ENCODE measurements at places on chromosomes 13 and 19.

- DNase-seq = no peak
Measured at GRCh38 chr13:42631181-42631580, 57.2 kb downstream of the TNFSF11 start.

DNA sequence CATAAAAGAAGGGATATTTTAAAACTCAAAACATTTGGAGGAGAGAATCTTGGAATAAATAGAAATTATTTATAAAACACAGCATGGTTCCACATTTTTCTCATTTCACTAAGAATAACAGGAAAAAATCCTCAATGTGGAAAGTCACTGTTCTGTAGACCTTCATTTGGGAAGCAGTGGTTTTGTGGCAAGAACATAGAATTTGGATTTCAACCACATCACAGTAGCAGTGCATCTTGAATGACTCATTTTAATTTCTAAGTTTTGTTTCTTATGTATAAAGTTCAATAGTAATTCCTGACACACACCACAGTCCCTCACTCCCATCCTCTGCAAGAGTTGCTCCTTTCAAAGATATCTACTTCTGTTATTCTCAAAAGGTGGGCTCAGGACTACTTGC, 264.0 kb downstream of the ENOX1 start:
- no peak for DNase-seq

DNA sequence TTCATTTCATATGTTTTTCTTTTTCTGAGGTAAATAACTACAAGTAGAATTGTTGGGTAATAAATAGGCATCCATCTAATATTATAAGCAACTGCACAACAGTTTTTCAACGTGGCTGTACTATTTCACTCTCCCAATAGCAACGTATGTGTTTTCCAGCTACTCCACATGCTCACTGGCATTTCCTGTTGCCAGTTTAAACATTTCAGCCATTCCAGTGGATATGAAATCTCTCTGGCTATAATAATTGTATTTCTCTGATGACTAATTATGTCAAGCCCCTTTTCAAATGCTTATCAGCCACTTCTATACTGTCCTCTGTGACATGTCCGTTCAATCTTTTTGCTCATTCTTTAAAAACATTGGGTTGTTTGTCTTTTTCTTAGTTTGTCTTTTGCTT, 26.8 kb upstream of the ALOX5AP start:
- no peak for DNase-seq

- no peak for DNase-seq
Measured at GRCh38 chr13:37417060-37417441, 181.5 kb downstream of the POSTN start.

GRCh38 chr19:29562299-29563297, 36.8 kb downstream of the VSTM2B start:
- no peak for DNase-seq

GRCh38 chr13:39037880-39038568, at the start of the genes NHLRC3 and PROSER1:
NHLRC3 (plus strand) TSS chr13:39038456; CDS start chr13:39038640, 184 bp downstream.
PROSER1 (minus strand) TSS chr13:39038089; CDS start chr13:39037242, 847 bp downstream.
- DNase-seq = peak; percentile 77

DNA sequence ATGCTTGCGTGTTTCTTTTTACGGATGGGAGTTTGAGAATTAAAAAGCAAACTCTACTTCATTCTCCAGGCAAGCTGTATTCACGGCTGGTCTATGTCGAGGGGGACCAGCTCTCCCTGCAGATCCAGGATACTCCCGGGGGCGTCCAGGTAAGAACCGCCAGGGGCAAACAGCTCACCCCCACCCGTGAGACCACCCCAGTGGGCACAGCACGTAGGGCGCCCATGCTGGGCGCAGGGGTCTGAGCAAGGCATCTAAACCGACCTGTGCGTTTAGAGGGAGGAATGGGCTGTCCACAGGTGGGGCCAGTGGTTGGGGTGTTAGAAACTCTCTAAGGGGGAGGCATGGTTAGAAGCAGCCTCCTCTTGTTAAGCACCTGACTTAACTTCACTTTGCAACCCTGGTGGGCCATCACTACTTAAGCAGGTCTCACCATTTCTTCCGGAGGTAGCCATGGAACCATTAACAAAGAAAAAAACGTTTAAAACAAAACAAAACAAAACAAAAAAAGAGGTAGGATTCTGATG, 1.0 kb downstream of the RASL11A start:
- DNase-seq = no peak

- DNase-seq = no peak
Measured at GRCh38 chr13:24207841-24208667, 47.5 kb downstream of the SPATA13 start.

DNA sequence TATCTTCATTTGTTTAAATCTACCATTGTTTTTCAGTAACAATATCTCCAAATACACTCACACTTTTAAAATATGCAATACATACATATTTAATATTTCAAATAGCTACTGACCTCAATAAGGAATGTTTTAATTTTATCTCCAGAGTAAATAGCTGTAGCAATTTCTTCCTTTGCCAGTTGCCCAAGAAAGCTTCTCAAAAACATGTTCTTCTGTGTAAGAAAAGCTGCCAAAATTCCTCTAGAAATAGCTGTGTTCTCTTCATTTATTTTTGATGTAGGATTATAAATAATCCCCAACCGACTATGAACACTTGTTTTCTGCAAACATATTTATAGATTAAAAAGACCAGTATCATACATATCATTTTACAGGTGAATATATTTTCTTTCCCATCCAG, 150.5 kb downstream of the UGGT2 start:
- DNase-seq = no peak

- no peak for DNase-seq
Measured at GRCh38 chr19:27762933-27763332, 1450.0 kb downstream of the UQCRFS1 start.

DNA sequence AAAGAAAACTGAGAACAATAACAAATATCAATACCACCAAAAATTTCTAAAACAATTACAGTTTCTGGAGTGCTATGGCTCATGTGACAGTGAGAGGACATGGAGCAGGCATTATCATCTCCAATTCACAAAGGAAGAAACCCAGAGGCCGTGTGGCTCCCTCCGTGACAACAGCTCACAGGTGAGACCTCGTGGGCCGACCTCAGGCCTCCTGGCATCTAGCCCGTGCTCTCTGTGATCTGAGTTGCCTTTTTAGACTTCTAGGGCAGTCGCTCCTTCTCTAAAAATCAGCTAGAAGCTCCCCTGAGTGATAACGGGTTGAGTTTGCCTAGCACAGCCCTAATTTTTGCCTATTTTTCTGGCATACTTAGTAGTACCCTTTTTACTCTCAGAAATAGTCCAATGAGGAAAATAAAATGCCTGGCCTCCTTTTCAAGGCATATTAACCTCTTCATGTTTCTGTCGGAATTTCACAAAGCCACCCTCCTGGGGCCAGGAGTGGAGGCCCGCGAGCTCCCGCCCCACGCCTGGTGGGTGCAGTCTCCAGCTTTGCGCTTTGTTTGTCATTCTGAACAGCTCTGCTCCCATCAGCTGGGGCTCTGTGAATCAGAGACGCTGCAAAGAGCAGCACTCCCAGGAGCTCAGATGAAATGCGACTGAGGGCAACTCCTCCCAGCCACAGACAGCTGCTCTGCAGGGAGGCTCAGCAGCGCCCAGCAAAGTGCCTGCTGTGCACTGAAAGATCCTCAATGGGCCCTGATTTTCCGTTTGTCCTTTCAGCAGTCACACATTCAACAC, 292.5 kb downstream of the UQCRFS1 start:
- DNase-seq = no peak

DNA sequence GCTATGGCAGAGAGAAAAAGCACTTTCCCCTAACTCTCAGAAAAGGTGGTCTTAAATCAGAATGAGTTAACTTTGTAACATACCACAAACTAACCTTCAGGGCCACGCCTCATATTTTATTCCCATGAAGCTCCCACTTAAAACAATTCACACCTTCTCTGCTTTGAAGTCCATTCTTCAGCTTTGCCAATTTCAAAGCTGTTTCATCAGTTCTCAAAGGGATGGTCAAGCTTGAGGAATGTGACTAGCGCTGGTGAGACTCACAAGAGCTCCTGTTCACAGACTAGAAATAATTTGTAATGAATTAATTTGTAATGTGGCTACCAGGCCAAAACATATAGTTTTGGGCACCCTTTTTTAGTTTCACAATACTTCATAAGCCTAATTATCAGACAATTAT, 68.2 kb downstream of the STK24 start:
- DNase-seq = no peak

DNA sequence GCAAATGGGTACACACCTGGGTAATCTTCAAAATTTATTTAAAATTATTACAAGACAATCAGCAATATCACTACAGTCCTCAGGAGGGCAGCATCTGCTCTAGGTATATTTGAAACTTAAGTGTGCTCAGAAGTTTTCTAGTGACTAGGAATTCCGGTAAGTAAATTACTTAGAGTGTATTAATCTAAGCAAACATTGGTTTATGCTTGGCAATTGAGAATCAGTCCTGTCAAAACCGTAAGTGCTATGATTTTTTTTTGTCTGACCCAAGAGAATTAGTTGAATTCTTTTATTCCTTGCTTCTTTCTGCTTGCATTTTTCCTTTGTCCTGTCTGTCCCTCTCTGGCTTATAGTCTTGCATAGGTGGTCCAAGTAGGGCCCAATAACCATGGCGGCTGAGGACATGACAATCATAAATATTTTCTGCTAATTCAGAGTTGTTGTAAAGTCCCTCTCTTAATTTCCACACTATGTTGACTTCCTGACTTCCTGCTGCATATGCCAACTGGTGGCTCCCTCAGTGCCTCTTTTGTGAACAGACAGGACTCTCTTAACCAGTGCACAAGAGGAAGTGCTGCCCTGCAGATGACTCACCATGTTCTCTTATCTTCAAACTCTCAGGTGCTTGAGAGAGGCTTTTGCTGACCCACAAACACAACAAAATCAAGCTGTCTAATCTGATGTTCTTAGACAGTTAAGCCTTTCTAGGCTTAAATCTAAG, 82.2 kb downstream of the SLAIN1 start:
- no peak for DNase-seq

DNA sequence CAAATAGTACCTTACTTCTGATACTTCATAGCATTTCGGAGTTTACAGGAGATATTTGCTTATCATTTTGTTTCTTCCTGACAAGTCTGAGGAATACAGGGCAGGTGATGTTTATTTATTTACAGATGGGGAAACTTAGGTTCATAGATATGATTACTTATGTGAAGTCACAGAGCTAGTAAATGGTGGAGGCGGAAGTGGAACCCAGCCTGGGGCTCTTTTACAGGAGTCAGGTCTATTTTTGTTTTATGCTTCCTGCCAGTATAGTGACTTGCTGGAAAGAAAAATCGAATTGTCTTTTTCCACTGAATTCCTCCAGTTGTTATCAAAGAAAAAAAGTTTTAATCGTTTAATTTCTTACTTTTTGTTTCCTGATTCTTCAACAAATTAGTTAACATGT, 66.5 kb downstream of the DGKH start:
- DNase-seq = no peak

DNA sequence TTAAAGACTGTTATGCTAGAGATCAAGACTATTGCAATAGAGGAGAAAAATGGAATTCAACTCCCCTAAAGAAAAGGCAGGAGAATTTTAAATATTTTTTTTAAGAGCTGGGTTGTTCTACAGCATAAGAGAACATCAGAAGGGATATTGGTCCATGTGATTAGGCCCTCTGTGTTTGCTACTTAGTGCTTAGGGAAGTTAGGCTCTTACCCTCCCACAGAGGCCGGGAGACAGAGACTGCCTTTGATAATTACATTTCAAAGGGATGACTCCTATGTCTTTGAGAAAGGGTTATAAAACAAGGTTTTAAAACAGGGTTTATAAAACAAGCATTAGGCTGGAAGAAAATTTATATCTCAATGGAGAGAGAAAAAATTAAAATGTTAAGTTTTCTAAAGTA, 1248.1 kb upstream of the PCDH20 start:
- DNase-seq = no peak

GRCh38 chr19:46787331-46788261, 798 bp downstream of the SLC1A5 start:
- no peak for DNase-seq

DNA sequence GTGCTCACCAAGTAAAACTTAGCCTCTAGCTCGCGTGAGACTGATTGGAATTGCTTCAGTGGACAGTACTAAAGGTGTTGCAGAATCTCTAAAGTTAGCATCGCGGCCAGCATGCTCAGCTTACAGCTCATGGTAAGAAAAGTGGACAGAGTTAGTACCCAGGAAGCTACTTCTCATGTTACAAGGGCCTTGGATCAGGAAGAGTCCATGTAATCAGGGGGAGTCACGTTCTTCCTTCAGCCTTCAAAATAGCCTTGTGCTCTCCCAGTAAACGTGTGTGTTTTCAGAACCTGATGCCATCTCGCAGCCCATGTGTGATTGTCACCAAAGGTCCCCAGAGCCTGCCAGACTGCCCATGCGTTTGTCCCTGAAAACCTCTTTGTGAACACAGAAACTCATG, 195.8 kb upstream of the RNF113B start:
- DNase-seq = no peak

Data from activated gamma-delta T cell treated with anti-CD3 and anti-CD28 coated beads, Interleukin-2, amount 50 U/mL, for 16 hours (primary cell).